ENCODE measurements at places on chromosomes 2 and 18.

- no peak for DNase-seq
Measured at GRCh38 chr2:157447741-157448140, 3.9 kb upstream of the CYTIP start.

DNA sequence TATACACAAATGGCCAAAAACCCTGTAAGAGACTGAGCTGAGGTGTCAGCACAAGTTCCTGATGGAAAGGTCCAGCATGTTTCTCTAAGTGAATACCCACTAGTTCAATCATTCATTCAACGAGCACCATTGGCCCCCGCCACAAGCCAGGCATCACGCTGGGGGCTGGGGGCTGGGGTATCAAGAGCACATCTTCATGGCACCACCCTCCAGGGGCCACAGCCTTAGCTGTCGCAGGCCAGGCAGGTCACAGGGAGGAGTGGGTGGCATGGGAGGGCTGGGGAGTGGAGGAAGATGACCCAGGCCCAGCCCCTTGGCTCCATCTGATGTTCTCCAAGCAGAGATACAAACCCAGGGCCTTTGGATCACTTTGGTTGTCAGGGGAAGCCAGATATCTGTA lies 97.9 kb downstream of the ACKR3 start:
- no peak for DNase-seq

- DNase-seq = no peak
Measured at GRCh38 chr2:207183506-207183905, 17.8 kb upstream of the KLF7 start.

DNA sequence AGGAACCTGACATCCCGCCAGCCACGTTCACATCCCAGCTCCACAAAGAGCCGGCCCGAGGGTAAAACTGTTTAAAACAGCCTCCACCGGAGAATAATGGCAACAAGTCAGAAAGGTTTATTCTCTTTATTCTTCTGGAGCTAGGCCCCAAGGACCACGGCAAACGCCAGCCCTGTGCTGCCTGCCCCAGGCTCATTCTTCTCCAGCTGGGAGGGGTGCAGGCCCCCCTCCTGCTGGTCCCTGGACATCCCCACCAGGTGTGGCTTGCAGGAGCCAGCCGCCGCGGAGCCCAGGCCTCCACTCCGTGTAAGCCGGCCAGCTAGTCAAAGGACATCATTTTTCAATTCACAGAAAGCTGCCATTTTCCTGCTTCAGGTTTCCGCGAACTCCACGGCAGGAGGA lies 65.8 kb upstream of the SALL3 start:
- DNase-seq = no peak

- DNase-seq = no peak
Measured at GRCh38 chr2:219273937-219274336, 5.2 kb upstream of the DNAJB2 start.

DNA sequence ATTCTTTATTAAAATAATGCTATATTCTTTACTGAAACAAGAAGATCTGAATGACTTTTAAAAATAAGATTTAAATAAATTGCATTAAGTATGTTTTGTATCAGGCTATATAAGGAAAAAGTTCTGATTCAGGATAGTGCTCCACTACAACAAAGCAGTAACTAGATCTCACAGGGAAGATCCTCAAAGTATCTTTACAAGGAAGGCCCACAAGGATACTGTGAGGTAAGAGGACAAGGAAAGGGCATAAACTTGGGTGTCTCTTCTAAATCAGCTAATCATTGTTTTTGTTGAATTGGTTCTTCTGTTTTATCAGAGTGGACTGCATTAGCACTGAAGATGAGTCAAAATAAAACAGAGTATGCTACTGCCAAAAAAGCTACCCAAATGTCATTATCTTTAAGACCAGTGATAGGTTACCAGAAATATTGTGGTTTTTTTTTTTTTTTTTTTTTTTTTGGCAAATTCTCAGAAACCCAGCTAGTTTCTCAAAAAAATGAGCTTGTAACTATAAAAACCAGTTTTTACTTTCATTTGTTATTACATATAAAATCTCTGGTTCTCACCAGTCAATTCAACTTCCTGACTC lies 160.9 kb downstream of the BAZ2B start:
- DNase-seq = no peak

GRCh38 chr2:105925390-105925789 lies 180.7 kb downstream of the NCK2 start:
- no peak for DNase-seq

GRCh38 chr2:233964581-233964980 lies 47.4 kb downstream of the TRPM8 start:
- DNase-seq = no peak

DNA sequence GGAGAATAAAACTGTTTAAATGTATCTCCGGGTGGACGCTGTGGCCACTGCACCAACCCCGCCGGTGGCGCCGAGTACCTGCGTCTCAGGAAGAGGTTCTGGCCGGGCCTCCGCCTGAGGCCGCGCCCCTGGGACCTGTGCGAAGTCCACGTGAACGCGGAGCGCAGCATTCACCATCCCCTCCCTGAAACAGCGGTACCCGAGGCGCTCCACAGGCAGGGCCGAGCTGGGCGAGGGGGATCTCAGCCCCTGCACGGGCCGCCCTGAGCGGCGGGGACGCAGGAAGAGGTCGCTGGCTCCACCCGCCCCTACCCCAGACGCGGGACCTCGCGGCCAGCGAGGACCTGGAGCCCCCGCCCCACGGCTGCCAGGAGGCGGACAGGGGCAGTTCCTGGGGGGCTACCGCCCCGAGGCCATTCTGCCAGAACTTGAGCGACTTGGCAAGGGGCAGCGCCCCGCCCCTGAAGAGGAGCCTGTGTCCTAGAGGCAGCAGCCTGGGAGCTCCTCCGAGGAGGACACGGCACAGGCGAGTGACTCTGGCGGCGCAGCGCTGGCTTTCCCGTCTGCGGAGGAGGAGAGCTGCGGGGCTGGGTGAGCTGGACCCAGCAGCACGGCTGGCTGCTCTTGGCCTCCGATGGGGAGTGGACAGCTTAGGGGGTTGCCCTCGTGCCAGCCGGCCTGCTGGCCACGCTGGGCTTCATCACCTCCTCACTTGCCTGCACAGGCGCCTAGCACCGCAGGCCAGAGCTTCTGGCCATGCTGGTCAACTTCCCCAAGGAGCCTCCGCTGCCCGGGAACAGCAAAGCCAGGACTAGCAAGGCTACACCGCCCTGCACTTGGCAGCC lies 9.7 kb upstream of the TEKT4 start:
- no peak for DNase-seq

- no peak for DNase-seq
Measured at GRCh38 chr18:62287781-62288664, 37.1 kb upstream of the TNFRSF11A start.

GRCh38 chr18:29853126-29853525 lies 1189.4 kb downstream of the DSC3 start:
- no peak for DNase-seq

- no peak for DNase-seq
Measured at GRCh38 chr2:1882471-1882870, 138.2 kb upstream of the PXDN start.

DNA sequence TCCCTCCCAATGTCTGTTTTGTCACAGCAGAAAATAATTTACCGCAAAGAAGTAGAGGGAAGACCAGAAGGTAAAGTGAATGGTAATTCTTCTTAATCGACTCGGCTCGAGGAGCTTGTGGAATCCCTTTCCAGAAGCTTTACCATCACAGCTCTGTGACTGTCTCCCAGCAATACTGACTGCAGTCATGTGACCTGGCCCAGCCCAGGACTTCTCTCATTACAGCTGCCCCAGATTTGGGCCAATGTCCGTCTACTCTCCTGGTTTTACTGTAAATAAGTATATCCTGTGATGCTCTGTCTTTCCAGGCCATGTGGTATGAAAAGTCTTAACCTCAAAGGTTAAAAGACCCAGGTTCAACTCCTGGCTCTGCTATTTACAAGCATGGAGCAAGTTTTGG lies 18.9 kb upstream of the ELOA2 start:
- no peak for DNase-seq

DNA sequence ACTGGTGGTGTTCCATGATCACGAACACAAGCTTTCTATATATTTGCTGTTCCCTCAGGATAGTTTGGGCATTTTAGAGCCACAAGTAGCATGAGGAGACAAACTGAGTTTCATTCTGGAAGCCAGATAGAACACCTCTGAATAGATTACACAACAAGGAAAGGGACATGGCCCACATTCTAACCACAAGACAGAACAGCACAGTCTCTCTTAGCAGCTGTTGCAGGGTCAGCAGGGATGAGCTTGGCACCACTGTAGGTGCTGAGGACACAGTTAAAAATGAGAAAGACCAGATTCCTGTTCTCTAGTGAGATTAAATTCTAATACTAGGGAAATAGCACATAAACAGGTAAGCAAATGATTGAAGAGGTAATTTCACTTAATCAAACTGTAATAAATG lies 235.3 kb downstream of the ZNF407 start:
- DNase-seq = no peak

DNA sequence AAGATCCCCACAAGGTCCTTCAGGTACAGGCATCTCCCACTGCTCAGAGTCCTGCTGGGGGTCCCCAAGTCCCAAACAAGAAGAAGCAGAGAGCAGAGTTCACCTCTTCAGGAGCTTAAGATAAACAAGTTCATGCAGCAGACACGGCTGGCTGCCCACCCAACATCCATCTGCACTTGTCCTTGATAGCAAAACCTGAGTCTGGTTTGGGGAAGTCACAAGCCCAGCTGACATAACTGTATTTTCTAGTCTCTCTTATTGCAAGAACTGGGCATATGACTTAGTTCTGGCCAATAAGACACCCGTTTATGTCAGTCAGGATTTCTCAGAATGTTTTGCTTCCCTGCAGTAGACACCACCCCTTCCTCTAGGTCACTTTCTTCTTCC lies 31.8 kb downstream of the AFF3 start:
- DNase-seq = no peak

GRCh38 chr2:213125646-213126347 lies 25.6 kb downstream of the IKZF2 start:
- DNase-seq = no peak

DNA sequence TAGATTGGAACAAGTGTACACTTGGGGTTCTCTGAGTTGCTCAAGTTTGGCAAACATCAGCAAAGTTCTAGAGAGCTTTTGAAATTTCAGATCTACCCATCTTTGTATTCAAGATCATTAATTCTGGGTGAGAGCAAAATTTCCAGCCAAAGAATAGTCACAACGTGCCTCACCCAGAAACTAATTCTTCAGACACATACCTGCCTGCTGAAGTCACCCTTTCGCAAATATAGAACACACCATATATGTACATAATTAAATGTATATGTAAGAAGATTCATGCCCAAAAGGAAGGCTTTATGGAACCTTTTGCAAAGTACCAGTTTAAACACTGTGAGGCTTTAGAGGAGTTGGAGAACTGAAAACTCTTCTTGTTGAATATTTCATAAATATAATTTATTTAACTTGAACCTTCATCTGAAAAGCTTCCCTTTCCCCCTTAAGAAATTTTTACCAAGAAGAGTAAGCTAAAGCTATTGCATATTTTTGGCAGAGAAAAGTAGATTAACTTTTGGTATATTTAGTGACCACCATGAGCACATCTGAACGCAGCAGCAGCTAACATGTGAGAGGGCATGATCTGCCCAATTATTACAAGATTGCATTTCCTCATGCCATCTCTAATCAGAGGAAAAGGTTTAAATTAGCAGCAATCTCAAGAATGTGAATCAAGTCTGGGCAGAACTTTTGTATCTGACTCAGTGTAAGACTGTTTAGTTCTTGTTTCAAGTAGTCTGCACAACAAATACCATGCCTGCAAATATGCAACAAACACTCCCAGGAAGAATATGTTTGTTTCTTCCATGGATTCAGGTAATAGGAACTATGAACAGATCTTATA lies 8.2 kb downstream of the RND3 start:
- no peak for DNase-seq

- no peak for DNase-seq
Measured at GRCh38 chr2:189552991-189553404, 27.6 kb downstream of the SLC40A1 start.

- DNase-seq = no peak
Measured at GRCh38 chr2:863732-864450, 86.8 kb upstream of the SNTG2 start.

GRCh38 chr2:62208758-62209114 lies 12.8 kb downstream of the B3GNT2 start:
- no peak for DNase-seq

DNA sequence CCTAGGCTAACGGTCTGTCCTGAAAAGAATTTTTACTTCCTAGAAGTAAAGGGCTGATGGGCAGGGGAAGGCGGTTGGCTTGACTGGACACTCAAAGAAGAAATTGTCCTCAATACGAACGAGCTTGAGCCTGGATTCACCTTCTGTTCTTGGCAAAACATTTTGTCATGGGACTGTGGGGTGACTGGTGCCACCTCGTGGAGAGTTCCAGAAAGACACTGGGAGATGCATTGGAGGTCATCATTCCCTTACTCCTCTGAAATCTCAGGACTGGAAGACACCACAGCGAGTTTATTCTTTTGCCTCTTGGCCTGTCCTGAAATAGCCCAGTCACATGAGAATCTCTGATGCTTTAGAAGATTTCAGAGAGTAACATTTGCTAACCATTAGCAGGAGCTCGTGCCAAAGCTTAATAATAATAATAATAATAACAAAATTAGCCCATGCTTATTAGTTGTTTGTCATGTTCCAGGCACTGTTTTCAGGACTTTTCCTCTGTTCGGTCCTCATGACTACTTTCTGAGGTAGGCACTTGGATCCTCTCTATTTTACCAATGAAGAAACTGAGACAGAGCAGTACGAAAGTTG lies 44.5 kb downstream of the TMEM182 start:
- DNase-seq = peak; percentile 38

DNA sequence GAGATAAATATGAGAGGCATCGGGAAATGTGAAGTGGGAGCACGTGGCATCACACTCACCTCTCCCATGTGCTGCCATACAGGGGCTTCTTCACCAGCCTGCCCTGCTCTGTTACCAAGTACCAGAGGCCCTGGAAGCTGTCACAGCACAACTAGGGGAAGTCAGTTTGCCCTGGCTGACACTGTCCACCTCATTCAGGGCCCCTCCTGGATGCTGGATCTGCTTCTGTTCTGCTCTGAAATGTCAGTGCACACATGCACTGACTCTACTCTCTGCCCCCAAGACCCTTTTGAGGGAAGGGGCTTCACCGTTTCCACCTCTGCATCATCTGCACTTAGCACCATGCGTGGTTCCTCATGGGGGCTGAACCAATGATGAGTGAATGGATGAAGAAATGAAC lies 311.1 kb downstream of the EN1 start:
- no peak for DNase-seq

DNA sequence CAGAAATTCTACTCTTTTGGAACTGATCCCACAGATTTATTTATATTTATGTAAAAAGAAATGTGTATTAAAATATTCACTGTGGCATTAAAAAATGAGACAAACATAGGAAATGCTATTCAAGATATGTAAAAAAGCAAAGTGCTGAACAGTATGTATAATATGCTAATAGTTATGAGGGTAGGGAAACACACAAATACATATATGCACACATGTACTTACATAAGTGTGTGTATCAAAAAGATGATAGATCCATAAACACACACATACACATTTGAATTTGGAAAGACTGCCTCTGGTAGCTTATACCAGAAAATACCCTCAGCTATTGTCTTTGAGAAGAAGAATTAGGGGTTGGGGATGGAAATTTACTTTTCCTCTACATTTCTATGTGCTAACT lies 103.2 kb downstream of the MREG start:
- no peak for DNase-seq

GRCh38 chr2:19739256-19739655 lies 162.5 kb downstream of the TTC32 start:
- DNase-seq = no peak

Measured in Jurkat, Clone E6-1 (cell line).